CD4-positive, alpha-beta T cell treated with Interleukin-12 subunit alpha and Interleukin-12 subunit beta, for 1 hour (primary cell): ENCODE measurements at places on chromosomes 2 and 18.

DNA sequence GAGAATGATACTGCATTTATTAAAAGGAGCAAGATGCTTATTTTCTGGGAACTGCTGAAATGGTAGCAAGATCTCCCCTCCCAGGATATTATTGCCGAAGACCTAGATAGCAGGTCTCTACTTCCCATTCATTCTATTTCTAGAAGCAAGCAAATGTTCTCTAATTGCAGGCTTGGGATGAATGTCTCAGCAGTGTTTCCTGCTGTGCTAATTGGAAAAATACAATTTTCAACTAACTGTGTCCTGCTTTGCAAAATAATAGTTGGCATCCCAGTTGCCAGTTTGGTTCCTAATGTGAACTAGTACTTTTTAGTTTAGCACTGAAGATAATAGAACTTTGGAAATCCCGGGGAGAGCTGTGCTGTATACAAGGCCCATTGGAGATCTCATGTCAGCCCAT is 26.1 kb downstream of the SLC20A1 start:
- no peak for DNase-seq

GRCh38 chr2:241034490-241035141 is 36.2 kb downstream of the SNED1 start:
- DNase-seq, result no peak

GRCh38 chr2:128494640-128495321 is 176.1 kb upstream of the HS6ST1 start:
- DNase-seq, result no peak

DNA sequence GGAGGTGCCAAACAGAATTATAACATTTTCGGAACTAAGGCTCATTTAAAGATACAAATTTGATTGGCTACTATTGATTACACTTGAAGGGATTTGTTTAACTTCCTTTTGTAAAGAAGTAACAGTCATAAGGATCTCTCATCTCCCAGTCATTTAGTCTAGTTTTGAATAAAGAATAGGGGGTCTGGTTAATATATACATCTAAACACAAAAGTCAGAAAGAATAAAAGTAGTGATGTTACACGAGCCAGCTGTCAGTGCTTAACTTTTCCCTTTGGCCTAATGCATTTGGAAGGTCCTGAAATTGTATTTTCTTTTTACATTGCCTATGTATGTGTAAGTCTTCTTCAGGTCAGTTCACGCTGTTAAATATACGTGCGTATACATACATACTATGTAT is 8.1 kb downstream of the SEPTIN2 start:
- DNase-seq, result no peak

GRCh38 chr2:188664416-188664815 is 309.8 kb upstream of the COL3A1 start:
- no peak for DNase-seq

GRCh38 chr2:134206031-134206430 is 47.8 kb upstream of the MGAT5 start:
- DNase-seq, result no peak

DNA sequence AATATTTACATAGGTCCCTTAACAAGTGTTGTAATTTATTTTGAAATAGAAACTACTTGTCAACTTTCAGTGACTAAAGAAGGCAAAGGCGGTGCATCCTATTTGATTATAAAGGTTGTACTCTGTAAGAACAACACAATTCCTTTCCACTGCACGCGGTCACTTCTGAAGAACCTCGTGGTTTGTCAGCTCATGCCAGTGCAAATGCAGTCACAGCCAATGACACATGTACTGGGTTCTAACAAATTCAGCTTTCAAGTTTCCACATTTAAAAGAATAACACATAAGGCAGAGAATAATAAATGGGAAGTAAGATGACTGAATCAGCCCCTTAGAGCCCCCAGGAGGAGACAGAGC is 39.7 kb downstream of the CYB5A start:
- DNase-seq, result no peak

DNA sequence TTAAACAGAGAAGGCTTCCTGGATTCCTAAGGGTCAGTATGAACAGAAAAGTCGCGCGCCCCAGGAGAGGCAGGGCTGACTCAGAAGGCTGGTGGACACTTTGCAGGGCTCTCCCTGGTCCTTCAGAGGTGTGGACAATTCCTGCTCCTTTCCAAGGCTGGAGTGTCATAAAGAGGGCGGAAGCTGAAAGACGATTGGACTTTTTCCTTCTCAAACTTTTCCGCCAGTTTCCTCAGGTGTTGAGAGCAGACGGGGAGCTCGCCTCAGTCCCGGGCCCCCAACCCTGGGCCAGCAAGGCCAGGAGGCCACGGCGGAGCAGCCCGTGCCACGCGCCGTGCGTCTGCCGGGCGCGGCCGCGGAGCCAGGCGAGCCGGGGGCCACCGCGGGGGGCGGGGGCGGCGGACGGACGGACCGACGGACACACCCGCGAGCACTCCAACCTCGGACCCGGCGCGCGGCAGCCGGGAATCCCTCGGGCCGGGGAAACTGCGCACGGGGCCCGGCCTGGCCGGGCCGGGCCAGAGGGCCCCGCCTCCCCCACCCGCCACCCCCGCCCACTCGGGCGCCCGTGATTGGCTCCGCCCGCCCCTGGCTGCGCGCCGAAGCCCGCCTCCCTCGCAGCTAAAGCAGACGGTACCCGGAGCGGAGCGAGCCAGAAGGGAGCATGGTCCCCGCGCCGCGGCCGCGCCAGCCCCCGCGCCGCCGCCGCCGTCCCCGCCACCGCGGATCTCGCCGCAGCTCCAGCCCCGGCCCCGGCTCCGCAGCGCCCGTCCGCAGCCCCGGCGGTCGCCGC is at the start of gene KLHL29:
KLHL29 (plus strand) TSS at position 629 of the 793 bp plus-strand sequence. CDS start 177,018 bp downstream, outside the sequence.
- DNase-seq, result peak; percentile 66

DNA sequence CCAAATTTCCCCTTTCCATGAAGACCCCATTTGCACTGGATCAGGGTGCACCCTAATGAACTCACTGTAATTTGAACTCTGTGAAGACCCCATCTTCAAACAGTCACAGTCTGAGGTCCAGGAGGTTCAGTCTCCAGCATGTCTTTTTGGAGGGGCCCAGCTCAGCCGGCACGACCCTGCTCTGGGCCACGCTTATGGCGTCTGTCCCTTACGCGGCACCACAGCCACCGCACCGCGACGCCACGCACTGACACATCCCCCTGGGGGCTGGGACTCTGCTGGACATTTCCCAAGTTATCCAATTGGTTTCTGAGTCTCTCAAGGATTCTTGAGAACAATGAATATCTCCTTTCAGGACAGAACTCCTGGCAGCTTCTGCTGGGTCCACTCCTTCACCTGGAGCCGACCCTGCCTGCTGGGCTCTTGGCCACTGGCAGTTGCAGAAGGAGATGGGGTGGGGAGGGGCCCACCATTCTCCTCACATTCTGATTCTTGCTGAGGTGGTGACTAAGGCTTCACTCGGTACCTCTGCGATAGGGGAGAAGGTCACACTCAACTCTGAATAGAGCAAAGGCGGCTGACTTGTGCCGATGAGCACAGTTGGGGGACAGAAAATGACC is 124.0 kb downstream of the RTP5 start:
- no peak for DNase-seq

DNA sequence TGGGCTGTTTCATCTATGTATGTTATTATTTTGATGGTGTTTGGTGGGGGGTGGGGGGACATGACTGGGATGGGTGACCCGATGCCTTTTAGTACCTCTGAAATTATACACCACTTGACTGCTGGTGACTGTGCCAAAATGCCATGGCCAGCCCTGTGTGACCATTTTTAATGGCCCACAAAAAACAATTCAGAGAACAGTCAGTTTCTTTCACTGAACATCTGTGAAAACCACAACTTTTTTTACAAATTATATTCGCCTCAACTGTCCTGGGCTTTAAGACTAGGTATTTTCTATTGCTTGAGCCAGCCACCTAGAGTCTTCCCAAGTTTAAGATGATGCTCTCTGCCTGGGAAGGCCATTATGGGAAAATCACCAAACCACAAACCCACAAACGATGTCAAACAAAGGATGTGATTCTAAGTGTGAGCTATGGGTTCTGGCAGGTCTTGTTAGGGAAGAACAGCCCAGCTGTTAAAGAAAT is 33.9 kb downstream of the FN1 start:
- DNase-seq, result no peak

DNA sequence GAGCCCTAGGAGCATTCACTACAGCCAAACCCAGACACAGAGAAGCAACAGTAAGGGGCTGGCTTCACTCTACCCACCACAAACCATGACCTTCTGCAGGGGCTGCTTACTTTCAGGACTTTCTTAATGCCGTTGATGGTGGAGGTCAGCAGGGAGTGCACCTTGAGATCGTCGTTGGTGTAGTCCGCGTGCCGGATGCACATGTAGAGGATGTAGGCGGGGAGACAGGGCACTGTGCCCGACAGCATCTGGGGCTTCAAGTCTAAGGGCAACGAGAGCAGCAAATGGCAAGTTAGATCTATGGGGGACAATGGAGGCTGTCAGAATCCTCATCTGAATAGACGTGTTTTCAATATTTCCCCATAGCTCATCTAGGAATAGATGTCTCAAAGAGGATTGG is 29.8 kb upstream of the ACAA2 start:
- DNase-seq, result no peak

GRCh38 chr2:155494744-155495143 is 796.2 kb downstream of the KCNJ3 start:
- DNase-seq, result no peak

DNA sequence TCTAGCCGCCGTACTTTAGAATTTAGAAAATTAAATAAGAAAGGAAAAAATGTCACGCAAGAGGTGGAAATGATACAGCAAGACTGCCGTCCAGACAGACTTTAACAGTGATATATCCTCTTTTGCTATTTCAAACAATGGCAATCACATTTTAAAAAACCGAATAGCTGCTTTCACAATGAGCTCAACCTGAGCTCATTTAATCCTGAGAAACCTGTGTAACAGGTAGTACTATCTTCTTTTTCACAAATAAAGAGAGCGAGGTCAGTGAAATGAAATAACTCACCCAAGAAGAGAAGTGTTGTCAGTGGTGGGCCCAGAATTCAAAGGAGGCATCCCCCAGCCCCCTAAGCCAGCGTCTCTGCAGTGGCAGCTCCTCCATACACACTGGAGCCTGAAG is 60.7 kb upstream of the DAPL1 start:
- DNase-seq, result no peak

- DNase-seq, result no peak
Measured at GRCh38 chr2:67234440-67234839, 162.7 kb upstream of the ETAA1 start.

GRCh38 chr18:47420130-47420529 is 168.7 kb upstream of the SKOR2 start:
- DNase-seq, result no peak
